ENCODE measurements at places on chromosomes 2 and 18.

DNA sequence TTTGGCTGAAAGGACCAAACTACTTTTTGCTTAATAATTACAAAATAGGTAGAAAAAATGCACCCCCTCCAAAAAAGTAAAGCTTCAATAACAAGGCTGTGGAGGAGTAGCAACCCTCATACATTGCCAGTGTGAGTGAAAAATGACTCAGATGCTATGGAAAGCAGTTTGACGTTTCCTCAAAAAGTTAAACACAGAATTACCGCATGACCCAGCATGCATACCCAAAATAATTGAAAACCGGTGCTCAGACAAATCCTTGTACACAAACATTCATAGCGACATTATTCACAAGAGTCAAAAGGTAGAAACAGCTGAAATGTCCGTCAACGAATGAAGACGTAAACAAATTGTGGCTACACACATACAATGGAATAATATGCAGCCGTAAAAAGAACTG is 38.8 kb upstream of the DAPL1 start:
- no peak for DNase-seq

GRCh38 chr2:154589514-154589913 is 109.0 kb upstream of the KCNJ3 start:
- no peak for DNase-seq

DNA sequence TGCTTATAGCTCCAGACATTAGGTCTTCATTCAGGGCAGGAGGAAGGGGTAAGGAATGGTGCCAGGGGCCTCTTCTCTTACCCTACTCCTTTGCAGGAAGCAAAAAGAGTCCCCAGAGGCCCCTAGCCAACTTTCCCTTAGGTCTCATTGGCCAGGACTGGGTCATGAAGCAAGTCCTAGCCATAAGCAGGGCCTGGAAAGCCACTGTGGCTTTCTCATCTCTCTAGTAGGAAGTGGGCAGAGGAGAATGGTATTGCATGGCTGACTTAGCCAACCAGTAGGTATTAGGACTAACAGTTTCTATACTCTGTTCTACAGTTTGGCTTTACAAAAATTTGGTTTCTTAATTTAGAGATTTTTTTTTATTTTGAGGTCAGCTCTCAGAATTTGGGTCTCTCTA is 4.8 kb downstream of the FAM228A start:
- DNase-seq, result no peak

- DNase-seq, result no peak
These were observed 259.1 kb downstream of the FBXO15 start for GRCh38 chr18:73888565-73888964.
